ENCODE measurements at places on chromosomes 7 and 10.

DNA sequence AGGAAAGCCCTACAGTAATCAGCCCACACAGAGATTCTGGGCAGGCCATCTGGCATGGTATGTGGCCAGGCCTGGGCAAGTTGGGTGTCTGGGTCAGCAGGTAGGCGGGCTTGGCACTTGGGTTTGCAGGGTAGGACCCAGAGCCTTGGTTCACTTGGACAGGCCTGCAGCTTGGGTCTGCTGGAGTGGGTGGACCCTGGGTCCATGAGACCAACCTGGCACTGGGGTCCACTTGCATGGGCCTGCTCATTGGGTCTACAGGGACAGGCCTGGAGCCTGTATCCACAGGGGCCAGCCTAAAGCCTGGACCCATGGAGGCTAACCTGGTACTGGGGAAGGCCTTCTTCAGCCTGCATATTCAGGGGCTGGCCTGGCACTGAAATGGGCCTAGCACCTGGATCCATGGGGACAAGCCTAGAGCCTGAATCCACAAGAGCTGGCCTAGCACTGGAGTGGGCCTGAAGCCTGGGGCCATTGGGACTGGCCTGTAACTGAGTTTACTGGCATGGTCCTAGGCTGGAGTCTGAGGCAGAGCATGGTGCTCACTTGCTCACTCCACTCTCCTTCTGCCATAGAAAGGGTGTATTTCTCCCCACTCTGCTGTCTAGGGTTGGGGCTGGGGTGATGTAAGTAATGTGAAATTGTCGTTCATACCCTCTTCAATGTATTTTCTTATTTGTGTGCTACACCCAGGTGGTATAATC lies 315.0 kb downstream of the AHR start:
- DNase-seq: no peak

DNA sequence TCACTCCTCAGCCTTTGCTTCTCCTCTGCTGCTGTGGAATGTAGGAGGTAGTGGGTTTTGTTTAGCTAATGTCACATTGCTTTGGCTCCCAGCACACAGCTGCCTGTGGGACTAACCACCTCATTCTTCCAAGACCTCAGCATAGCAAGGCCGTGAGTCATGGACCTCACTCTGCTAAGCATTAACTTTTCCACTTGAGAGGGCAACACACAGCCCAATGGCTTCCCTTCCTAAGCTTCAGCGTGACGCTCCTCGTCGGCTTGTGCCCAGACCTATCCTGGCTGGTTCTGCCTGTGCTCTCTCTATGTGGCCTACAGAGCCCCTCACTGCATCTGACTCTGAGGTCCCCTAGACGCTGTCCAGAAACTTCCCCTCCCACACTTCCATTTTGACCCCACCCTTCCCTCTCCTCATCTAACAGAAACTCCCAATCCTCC lies 23.3 kb downstream of the MYOF start:
- no peak for DNase-seq

GRCh38 chr10:12501841-12502525 lies 152.6 kb downstream of the CAMK1D start:
- no peak for DNase-seq

GRCh38 chr7:87567052-87567451 lies 33.6 kb downstream of the ABCB1 start:
- no peak for DNase-seq

GRCh38 chr10:60203993-60204618 lies 185.6 kb downstream of the ANK3 start:
- DNase-seq: no peak

DNA sequence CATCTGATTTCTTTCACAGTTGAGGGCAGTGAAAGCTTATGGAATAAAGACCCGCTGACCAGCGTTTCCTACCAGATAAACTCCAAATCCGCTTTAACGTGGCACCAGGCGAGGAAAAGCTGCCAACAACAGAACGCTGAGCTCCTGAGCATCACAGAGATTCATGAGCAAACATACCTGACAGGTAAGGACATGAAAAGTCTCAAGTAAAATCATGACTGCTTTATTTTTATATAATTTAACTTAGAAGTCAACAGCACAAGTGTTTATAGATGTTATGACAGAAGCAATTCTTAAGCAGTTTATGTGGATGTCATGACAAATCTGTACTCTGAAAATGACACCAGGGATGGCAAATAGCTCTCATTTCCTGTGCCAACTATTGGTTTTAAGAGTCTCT lies 24.5 kb downstream of the MRC1 start:
- DNase-seq: no peak

- DNase-seq: no peak
Measured at GRCh38 chr10:63697956-63698786, 177.0 kb downstream of the REEP3 start.

DNA sequence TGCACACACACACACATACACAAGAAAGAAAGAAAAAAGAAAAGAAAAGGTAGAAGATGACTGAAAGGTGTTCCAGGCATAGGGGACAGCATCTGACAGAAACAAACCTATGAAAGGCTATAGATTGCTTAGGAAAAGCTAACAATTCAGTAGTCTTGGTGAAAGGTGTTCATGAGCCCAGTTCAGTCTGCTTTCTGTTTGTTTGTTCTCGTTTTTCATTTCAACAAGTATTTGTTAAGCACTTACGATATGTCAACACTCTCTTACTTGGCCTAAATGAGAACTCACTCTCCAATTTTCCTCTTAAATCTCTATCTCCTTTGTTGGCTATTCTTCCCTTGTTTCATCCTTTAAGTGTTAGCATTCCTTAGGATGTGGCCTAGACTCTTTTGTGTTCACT lies 133.2 kb downstream of the GRM8 start:
- no peak for DNase-seq

- no peak for DNase-seq
Measured at GRCh38 chr7:23672033-23672432, 8.0 kb upstream of the FAM221A start.

DNA sequence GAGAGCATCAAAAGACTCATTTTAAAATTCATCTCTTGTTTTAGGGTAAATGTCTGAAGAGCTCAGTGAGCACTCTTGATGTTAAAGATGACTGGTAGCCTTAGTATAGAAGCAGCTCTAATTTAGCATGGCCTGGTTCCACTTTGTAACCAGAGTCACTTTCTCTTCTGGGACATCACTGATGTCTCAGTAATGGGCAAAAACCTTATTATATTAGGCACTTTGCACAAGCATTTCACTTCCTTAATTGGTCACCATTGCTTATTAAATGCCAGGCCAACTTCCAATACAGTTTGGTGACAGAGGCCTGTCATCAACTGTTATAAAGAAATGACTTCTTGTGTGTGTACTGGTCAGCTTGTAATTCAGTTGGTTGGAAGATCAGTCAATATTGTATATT lies 53.0 kb downstream of the STEAP1B start:
- DNase-seq: no peak

GRCh38 chr7:953547-954327 lies 743 bp downstream of the ADAP1 start:
- no peak for DNase-seq

DNA sequence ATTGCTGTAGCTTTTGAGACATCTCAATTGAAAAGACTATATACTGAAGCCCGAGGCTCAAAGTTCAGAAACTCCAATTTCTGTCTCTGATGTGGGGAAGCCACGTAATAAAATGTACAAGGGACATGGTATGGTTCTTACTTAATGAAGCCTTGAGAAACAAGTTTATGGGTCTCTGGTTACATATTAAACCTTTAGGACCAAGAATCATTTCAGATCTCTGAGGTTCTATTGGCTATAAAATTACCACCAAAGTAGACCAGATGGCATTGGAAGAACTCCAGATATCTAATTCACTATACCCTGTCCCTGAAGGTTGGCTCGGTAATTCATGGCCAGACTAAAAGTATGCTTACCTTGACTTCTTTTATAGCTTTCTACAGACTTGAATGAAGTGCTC lies 23.7 kb downstream of the STAMBPL1 start:
- no peak for DNase-seq

GRCh38 chr10:10865303-10865702 lies 152.4 kb upstream of the CELF2 start:
- no peak for DNase-seq

GRCh38 chr7:1761774-1762173 lies 91.7 kb downstream of the ELFN1 start:
- no peak for DNase-seq

DNA sequence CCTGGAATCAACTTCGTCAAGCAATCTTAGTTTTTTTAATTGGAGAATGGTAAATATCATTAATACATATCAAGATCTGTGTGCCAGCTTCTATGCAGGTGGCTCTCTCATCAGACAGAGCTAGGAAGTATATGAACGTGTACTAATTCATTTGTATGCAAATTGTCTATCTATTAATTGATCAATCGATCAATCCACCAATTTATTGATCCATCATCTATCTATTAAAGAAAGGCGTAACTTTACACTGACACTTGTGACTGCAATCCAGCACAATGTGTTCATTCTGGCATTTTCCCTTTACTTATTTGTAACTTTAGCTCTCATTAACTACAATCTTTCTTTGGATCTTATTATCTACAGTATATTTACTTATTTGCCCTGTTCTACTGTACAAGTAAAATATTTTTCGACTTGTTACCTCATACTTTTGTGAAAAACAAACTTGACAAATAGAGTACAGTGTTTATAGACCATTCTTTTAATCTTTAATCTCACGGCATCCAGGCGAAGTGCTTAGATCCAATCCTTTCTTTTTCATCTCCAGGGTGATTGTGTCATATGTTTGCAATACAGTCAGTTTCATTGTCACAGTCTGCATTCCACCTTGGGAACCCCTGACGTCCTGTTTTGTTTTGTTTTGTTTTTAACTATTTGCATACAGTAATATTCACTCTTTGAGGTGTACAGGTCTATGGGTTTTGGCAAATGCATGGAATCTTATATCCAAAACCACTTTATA lies 22.0 kb upstream of the GHRHR start:
- DNase-seq: no peak

GRCh38 chr7:10192074-10192473 lies 781.6 kb upstream of the PHF14 start:
- no peak for DNase-seq

DNA sequence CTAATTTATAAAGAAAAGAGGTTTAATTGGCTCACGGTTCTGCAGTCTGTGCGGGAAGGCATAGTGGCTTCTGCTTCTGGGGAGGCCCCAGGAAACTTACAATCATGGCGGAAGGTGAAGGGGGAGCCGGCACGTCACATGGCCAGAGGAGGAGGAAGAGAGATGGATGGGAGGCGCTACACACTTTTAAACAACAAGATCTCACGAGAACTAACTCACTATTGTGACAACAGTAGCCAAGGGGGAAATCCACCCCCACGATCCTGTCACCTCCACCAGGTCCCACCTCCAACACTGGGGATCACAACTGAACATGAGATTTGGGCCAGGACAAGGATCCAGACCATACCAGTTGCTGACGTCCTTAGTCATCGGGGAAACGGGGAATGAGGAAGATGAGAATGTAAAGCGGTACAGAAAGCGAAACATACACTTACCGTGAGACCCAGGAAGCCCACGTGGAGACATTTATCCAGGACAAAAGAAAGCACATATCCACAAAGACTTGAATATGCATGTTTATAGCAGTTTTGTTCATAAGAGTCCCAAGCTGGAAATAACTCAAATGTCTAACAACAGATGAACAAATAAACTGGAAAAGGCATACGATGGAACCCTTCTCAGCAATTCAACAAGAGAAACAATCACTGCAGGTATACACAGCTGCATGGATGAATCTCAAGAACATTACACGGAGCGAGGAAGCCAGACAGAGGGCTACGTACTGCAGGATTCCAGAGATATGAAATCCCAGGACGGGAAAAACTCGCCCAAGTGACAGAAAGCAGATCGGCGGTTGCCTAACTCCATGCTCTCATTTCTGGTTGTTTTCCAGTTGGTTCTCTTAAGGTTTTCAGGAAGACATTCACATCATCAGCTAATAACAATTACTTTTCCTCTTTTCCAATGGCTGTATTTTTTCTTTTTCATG lies 26.2 kb upstream of the INPP5A start:
- no peak for DNase-seq

DNA sequence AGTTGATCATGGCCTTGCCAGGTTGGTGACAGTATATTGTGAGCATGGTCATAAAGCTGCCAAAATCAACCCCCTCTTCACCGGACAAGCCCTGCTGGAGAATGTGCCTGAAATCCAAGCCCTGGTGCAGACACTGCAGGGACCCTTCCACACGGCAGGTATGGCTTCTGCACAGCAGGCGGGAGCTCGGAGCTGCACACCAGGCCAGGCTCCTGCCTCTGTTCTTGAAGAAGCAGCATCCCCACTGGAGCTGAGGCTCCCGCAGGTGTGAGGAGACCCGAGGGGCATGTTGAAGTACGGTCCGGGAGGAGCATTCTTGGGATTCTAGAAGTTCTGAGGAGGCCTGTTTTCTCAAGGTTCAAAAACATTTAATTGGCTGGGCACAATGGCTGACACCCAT lies 12.7 kb downstream of the DHTKD1 start:
- DNase-seq: no peak

DNA sequence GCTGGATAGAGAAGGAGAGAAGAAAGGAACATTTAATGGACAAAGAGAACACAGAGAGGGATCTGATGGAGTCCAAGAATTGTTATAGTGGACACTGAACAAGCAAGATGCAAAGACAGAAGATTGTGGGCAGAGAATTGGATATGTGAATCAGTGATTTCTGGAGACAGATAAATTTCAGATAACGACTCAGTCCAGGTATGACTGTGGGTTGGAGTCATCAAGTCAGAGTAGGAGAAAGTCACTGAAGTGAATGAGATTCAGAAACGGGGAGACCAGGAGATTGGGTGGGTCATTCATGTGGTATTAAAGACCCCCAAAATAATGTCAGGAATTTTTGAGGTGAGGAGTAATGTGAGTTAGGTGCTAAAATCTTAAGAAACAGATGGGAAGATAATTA lies 23.0 kb downstream of the ASB4 start:
- DNase-seq: no peak

DNA sequence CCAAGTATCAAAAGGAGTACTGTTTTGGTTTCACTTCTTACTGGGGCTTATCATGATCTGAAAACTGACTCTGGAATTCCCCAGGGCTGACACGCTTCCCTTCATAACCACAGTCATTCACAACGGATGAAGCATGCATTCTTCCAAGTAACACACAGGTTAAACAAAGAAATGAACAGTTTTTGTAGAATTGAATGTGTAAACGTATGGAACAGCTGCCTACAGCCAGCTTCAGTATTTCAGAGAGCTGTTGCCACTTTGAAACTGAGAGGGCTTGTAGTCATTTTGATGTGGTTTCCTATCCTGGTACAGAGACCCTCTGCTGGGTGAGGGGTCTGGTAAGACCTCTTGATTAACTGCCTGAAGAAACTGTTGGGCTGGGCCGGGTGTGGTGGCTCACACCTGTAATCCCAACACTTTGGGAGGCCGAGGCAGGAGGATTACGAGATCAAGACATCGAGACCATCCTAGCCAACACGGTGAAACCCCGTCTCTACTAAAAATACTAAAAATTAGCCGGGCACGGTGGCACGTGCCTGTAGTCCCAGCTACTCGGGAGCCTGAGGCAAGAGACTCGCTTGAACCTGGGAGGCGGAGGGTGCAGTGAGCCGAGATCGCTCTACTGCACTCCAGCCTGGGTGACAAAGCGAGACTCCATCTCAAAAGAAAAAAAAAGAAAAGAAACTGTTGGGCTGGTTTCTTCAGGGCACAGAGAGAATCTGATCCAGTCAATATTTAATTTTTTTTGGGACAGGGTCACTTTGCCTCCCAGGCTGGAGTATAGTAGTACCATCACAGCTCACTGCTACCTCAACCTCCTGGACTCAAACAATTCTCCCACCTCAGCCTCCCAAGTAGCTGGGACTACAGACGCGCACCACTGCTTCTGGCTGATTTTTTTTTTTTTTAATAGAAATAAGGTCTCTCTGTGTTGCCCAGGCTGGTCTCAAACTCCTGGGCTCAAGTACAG lies 4.7 kb downstream of the NFE2L3 start:
- DNase-seq: no peak

- DNase-seq: no peak
Measured at GRCh38 chr7:46554688-46555422, 633.8 kb upstream of the IGFBP3 start.

All from T-helper 17 cell (primary cell).